Activated T-cell treated with anti-CD3 and anti-CD28 coated beads for 4 hours (primary cell): ENCODE measurements at places on chromosomes 2 and 18.
A peak's percentile ranks its signal among the peaks of the same experiment; 100 is the strongest.

GRCh38 chr18:13809043-13809430, 14.9 kb upstream of the MC5R start:
- no peak for DNase-seq

DNA sequence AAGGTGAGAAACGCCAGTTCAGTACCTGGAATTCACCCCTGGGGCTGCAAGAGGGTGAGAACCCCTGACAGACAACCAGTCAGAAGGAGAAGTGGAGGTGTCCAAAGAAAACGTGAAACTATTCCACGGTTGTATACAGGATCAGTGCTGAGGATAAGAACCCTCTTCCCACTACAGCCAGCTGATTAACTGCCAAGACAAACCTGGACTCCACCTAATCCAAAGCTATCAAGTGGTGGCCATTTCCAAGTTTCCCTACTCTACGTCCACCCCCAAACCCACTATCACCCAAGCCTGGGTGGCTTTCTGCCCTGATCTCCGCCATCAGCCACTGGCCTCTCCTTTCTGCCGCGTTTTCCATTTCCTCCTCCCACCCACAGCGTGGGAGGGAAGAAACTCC, 312.3 kb upstream of the ID2 start:
- no peak for DNase-seq

DNA sequence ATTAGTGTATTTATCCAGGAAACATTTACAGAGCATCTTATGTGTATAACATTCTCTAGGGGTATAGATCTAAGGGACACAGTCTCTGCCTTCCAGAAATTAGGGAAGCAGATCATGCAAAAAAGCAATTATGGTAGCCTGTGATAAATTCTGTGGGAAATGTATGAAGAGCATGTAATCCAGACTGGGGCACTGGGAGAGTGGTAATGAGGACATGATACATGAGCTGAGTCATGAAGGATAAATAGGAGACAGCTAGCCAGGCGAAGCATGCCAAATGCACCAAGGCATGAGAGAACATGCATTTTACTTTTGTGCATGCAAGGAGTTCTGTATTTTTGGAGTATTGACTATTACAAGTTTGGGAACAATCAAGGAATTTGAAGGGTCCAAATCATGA, 8.9 kb upstream of the RPRM start:
- DNase-seq: no peak

GRCh38 chr2:231926180-231926741, at the start of gene NPPC:
NPPC (minus strand) TSS chr2:231926396; CDS start chr2:231926249, 147 bp downstream.
- DNase-seq: peak; percentile 50

DNA sequence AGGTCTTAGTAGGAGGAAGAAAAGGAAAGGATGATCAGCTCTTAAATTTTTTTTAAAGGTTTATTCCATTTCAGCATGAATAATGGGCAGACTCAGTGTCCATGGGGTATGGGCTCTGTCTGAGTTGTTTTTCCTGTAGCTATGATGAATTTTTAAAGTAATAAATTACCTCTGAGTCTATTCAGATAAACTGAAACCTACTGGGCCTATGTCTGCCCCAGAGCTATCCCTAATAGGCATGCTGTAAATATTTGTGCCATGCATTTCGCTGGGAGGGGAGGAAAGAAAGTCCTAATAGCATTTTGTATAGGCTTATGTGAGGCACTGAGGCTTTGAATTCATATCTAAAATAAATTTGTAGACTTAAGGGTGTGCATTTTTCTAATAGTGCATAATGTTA, 210.4 kb upstream of the BOD1L2 start:
- no peak for DNase-seq

- no peak for DNase-seq
Measured at GRCh38 chr18:53747663-53748160, 476.8 kb downstream of the MBD2 start.

DNA sequence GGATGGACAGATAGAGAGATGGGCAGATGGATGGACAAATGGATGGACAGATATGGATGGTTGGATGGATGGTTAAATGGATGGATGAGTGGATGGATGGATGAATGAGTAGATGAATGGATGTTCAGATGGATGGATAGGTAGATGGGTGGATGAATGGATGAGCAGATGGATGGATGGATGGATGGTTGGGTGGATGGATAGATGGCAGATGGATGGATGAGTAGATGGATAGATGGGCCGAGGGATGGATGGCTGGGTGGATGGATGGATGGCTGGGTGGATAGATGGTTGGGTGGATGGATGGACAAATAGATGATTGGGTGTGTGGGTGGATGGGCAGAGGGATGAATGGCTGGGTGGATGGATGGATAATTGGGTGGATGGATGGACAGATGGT, 98.9 kb upstream of the OTOS start:
- no peak for DNase-seq

GRCh38 chr2:172783165-172783898, 47.7 kb downstream of the RAPGEF4 start:
- DNase-seq: no peak

- no peak for DNase-seq
Measured at GRCh38 chr18:3179430-3180089, 40.2 kb downstream of the MYOM1 start.

- no peak for DNase-seq
Measured at GRCh38 chr2:95291222-95291621, 5.9 kb upstream of the KCNIP3 start.

DNA sequence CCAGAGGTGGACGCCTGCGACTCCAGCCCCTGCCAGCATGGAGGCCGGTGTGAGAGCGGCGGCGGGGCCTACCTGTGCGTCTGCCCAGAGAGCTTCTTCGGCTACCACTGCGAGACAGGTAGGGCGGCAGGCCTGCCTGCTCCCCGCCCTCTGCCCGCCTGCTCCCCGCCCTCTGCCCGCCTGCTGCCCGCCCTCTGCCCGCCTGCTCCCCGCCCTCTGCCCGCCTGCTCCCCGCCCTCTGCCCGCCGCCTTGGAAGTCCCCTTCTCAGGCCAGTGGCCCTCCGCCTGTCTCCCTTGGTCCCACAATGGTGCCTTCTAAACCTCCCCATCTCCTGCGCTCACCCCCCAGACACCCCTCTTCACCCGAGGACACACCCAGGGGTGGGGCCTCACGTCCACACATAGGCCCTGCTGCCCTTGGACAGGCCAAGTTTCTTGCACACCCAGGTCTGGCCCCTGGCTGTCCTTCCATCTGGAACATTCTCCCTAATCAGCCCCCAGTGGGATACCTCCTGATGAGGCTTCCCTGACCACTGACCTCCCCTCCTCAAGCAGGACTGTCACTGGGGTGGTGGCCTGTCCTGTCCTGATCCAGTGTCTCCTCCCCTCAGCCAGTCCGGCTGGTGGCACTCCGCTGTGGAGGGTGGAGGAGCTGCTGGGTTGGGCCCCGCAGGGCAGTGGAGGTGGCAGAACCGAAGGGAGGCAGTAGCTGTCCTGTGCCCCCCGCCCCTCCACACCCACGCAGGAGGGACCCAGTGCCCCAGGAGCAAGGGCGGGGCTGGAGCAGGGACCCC, 37.9 kb downstream of the MTERF4 start:
- DNase-seq: no peak
